ENCODE measurements at places on chromosomes 1 and 21.
A peak's percentile ranks its signal among the peaks of the same experiment; 100 is the strongest.

GRCh38 chr21:45018131-45019075 lies 56.0 kb upstream of the ADARB1 start:
- no peak for DNase-seq

DNA sequence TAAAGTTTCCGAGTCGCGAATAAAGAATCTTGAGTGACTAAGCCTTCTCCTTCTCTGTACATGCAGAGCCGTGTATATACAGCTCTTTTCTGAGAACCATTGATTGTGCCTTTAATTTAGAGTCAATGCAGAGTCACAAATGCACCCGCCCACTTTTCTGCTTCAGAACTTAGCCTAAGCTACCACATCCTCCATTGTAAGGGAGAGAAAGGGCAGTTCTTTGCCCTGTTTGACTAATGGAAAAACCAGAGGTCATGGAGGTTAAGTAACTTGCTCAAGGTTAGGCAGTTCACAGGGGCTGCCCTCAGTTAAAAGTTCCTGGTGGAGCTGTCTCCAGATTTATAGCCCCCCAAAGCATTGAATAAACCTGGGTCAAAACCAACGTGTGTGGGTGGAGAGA lies 139.6 kb downstream of the TOMM20 start:
- no peak for DNase-seq

DNA sequence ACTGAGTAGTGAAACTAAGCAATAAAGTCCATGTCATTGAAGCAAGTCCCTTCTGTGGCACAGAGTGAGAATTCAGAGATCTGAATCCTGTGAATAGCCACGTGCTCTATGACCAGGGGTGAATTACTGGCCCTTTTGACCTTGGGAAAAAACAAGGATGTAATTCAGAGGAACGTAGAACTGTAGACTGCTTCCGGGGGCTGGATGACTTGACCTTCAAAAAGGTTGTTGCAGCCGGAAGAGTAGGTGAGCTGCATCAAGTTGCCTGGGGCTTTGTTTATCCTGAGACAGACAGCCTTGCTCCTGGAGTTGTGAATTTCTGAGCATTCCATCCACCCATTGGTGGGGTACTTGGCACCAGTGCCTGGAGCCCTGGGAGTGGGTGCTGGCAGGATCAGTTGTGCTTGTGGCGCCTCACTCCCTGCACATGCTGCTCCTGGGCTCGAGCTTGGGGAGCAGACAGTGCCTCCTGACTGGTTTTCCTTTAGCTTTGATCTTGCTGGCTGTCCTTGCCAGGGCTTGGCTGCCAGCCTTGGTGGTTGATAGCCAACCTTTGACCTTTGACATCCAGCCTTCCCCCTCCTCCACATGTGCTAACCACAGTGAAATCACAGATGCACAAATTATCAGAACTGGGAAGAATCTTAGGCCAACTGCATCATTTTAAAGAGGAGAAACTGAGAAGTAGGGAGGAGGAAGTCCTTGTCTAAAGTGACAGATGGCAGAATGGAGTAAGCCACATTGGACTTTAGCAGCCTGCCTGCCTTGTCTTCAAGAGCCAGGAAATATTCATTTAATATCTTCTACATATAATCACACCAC lies 16.2 kb upstream of the MYOG start:
- DNase-seq = no peak

DNA sequence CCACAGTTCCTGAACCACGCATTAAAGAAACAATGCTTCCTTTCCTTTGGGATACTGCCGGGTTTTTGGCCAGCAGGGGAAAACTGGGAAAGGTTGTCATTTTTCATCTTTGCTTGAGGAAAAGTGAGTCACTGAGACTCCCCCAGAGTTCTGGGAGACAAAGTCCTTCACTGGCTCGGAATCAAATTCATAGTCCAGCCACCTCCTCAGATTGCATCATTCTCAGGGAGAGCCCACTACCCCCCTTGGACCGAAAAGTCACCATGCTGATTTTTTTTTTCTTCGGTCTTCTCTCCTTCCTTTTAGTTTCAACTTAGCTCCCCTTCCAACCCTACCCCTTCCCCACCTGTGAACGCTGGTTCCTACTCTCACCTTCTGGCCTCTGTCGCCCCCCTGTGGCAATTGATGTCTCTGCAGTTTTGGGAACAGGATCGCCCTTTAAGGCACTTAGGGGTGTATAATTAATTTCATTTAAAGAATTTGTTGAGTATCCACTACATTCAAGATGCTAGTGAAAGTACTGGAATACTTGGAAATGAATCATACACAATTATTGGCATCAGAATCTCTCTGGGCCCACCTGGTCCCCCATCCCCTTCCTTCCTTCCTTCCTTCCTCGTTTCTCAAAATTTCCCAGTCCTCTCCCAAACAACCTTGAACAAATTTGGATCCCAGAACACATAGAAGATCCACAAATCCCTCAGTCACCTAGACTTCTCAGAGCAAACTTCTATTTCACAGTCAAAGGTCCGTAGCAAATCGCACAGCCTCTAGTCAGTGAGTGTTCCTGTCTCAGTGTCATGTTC lies 6.9 kb downstream of the ACKR1 start:
- DNase-seq = no peak

GRCh38 chr1:201185527-201186128 lies 5.0 kb upstream of the IGFN1 start:
- no peak for DNase-seq

DNA sequence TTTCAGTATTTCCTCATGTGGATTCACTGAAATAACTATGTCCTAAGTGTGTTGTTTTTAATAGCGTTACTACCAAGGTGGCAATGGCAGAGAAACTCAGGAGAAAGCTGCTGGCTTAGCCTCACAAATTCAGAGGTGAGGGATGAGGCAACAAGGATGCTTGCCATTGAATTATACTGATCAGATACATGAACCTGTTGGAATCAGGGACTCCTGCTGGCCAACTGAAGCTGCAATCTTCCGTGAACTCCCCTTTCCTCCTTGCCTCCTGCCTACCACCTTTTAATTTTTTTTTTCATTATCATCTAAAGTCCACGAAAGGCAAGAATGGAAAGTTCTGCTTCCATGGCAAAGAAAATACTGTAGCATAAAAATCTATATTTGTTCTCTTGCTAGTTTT lies 254.7 kb downstream of the NFIA start:
- no peak for DNase-seq

DNA sequence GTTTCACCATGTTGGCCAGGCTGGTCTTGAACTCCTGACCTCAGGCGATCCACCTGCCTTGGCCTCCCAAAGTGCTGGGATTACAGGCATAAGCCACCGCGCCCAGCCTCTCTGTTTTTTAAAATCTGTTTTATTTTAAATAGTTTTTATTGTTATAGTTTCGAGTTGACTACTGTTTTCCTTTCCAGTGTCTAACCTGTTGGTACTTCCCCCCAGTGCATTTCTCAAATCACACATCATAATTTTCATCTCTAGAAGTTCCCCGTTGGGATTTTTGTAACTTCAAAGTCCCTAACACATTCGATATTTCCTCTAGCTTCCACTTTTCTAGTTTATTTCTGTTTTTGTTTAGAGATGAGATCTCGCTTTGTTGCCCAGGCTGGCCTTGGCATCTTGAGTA lies 7.5 kb downstream of the HES4 start:
- no peak for DNase-seq

- DNase-seq = peak; percentile 66
These were observed 1806.8 kb downstream of the BRINP3 start for GRCh38 chr1:188670837-188671236.

DNA sequence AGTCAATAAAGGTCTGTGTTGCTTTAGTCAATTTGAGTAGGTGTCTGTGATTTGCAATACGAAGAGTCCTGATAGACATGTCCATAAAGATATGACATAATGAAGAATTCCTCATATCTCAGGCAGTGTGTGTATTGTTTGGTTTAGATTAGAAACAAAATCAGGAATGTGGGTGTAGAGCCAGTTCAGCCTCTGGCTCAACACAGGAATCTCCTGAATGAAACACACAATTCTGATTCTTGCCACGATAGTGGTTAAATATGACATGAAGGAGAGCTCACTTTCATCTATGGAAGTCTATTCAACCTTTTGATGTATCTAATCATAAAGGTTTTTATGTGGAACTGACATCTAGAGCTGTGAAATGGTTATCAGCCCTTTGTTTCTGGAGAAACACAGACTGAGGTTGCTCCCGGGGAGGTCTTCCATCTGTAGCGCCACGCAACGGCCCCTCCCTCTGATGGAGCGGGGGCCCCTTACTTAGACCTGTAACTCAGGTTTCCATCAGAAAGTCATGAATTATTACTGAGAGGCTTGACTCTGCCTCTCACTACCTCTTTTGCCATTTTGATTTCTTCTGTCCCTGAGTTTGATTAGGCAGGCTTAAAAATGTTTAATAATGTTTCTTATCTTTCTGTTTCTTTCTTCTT lies 19.5 kb downstream of the TSPAN2 start:
- DNase-seq = no peak

- no peak for DNase-seq
These were observed 53.5 kb upstream of the BACH1 start for GRCh38 chr21:29245104-29245643.

- DNase-seq = no peak
These were observed 38.9 kb downstream of the DR1 start for GRCh38 chr1:93384656-93385055.

DNA sequence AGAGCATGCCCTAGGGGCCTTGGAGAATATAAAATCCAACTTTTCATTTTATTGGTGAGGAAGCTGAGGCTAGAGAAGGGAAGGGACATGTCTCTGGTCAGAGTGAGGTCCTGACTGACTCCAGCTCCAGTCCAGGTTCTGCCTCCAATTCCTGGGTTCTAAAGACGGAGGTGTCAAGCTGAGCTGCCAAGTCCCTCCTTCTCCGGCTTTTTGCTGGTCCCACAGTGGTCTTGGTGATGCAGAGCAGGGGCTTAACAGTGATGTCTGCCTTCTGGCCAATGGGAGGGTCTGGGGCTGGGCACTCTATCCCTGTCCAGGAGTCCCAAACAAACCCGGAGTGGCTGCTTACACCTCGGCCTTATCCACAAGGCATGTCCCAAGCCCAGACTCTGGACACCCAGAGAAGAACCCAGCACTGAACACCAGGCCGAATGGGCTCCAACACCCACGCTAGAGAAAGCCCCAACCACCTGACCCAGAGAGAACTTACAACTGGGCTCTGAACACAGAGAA lies 104.8 kb downstream of the EBNA1BP2 start:
- DNase-seq = no peak

GRCh38 chr21:35050348-35051286 lies 1.5 kb upstream of the RUNX1 start:
- no peak for DNase-seq

GRCh38 chr1:223077247-223077833 lies 65.7 kb downstream of the TLR5 start:
- no peak for DNase-seq

GRCh38 chr1:225748529-225748928 lies 29.1 kb upstream of the SRP9 start:
- no peak for DNase-seq
